CD4-positive, alpha-beta T cell treated with Interleukin-4 for 4 hours (primary cell): ENCODE measurements at places on chromosomes 12 and 14.

- DNase-seq: no peak
Measured at GRCh38 chr14:92735344-92735743, 13.1 kb downstream of the LGMN start.

GRCh38 chr12:109863847-109864712, 16.3 kb downstream of the GLTP start:
- DNase-seq: peak; percentile 32

DNA sequence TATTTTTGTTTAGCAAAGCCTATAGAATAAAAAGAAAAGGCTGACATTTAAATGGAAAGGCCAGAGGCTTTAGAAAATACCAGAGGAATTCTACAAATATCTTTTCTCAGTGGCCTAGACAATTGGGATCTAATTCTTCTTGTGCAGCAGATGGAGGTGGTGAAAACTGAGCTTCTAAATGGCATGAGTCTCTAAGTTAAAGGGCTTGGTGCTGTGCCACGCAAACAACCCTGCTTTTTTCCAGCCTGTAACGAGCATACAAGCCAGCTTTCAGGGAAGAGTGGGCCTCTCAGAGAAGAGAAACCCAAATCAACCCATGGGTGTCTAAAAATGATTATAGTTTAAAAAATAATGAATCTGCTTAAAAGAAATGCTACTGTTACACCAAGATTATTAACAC, 237.9 kb upstream of the NAV3 start:
- DNase-seq: no peak

- no peak for DNase-seq
Measured at GRCh38 chr14:99137001-99137700, 134.8 kb downstream of the BCL11B start.

- DNase-seq: no peak
Measured at GRCh38 chr12:51225771-51226170, 7.9 kb upstream of the POU6F1 start.

DNA sequence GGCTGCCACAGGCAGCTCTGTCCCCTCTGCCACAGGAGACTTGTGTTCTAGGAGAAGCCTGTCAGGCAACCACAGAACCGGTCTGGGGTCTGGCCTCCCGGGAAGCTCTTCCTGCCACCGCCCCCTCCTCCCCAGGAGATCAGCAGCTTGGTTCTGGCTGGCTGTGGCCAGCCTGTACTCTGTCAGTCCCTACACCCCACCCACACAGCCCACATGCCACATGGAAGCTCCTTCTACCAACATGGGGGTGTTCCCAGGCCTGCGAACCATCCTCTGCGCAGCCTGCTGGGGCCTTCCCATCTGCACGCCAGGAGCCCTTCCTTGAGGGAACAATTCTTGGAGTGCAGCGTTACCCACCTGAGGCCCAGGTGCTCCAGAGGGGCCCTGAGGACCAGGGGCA, 16.8 kb downstream of the TMEM106C start:
- no peak for DNase-seq

- no peak for DNase-seq
Measured at GRCh38 chr14:26934151-26934550, 336.3 kb upstream of the NOVA1 start.

- no peak for DNase-seq
Measured at GRCh38 chr12:52086366-52086765, 6.9 kb downstream of the SMIM41 start.

DNA sequence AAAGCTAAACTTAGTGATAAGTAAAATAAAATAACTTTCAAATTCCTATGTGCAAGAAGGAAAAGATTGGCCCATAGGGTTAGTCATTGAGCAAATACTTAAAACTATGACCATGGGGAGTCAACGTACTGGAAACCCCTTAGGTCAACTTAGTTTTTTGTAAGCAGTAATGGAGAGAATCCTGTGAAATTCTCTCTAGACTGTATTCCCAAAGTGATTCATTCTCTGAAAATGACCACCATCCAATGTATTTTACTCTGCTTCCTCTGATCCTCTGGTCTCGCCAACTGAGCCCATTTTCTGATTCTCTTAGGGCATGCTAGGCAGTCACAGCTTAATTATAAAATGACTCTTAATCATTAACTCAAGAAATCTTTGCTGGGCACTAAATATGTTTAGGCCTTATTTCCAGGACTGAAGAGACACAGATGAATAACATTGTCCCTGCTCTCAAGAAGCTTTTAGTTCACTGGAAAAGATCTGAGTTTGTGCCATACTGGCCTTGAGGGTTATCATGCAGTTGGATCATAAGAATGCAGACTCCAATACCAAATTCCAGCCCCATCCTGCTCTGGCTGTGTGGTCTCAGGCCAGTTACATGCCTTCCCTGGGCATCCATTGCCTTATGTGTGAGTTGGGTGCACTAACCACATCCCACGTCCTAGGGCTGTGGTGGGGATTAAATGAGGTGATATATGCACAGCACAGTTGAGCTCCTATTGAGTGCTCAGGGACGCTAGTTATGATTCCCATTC, 732.4 kb downstream of the AACS start:
- DNase-seq: no peak

- DNase-seq: peak; percentile 18
Measured at GRCh38 chr12:43957732-43958372, 122.0 kb downstream of the TMEM117 start.

- peak; percentile 36 for DNase-seq
Measured at GRCh38 chr14:93056166-93056839, 59.4 kb downstream of the ITPK1 start.

- DNase-seq: peak; percentile 85
Measured at GRCh38 chr12:96177013-96177412, 17.2 kb upstream of the ELK3 start.

- no peak for DNase-seq
Measured at GRCh38 chr12:99393763-99394162, 253.8 kb upstream of the GARIN6 start.

GRCh38 chr12:113996026-113996425, 29.9 kb upstream of the RBM19 start:
- no peak for DNase-seq

GRCh38 chr12:92062539-92063493, 82.8 kb downstream of the BTG1 start:
- DNase-seq: no peak

DNA sequence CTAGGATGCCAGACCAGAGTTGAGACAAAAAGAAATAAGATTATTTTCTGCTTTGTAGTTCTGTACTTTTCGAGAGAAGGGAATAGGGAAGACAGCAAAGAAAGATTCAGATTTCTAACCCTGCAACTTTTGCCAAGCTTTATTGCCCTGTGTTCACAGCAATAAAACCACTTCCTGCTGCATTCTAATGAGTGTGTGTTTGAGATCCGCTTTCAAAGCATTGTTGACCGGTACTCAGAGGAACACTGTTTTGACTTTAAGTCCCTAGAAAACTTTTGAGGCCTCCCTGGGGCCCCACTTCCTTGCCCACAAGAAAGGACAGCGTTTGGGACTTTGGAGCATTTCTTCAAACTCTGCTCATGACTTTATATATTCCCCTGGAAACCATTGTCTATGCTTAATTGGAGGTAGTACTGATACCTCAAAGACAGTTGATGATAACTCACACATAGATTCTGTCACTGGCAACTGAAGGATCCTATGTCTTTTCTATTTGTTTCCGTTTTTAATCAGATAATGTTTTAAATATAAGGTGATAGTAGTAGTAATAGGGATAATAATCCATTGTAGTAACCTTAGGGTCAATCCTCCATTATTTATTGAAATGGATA, 1.3 kb downstream of the RNASE6 start:
- peak; percentile 38 for DNase-seq

GRCh38 chr12:78229591-78230101, 399.0 kb downstream of the NAV3 start:
- DNase-seq: no peak

DNA sequence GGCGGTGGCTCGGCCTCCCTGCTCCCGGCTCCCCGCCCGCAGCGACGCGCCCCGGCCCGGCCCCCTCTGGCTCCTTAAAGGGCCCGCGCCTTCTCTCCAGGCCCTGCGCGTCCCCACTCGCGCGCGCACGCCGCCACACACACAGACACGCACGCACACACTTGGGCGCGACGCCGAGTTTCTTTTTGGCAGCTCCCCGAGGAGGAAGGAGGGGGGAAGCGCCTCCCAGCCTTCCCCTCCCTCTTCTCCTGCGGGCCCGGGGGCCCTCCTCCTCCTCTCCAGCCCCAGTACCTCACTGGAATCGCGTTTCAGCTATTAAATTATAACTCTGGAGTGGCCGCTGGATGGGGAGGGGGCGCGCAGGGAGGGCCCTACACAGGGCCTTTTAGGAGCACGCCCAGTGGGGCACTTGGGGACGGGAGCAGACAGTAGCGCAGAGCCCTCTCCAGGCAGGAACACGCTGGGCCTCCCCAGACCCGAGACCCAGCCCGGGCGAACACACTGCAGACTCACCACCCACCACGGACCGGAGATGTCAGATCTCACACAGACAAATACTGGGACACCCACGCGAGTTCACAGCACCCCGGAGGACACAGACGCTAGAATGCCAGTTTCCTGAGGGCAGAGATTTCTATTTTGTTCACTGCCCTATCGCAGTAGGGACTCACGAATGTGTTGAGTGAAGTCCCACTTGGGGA, 411 bp upstream of the NCOR2 start:
- peak; percentile 84 for DNase-seq

DNA sequence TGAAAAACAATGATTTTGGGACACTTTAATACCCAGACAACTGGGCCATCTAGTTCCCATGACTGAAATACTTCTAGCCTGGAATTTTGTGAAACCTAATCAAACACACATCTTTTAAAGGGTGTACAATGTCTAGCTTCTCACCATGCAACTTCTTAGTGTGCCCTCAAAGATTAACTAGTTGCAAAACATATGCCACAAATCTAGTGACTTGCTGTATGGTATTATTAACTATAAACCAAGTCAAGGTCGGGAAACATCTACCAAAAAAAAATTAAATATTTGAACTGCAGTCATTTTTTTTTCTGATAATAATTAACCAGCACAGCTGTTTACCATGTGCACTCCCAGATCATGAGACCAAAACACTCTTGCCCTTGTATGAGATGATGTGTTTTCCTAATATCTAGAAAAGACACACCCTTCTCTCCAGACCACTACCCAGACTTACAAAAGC, 171.8 kb upstream of the FOXN3 start:
- no peak for DNase-seq

DNA sequence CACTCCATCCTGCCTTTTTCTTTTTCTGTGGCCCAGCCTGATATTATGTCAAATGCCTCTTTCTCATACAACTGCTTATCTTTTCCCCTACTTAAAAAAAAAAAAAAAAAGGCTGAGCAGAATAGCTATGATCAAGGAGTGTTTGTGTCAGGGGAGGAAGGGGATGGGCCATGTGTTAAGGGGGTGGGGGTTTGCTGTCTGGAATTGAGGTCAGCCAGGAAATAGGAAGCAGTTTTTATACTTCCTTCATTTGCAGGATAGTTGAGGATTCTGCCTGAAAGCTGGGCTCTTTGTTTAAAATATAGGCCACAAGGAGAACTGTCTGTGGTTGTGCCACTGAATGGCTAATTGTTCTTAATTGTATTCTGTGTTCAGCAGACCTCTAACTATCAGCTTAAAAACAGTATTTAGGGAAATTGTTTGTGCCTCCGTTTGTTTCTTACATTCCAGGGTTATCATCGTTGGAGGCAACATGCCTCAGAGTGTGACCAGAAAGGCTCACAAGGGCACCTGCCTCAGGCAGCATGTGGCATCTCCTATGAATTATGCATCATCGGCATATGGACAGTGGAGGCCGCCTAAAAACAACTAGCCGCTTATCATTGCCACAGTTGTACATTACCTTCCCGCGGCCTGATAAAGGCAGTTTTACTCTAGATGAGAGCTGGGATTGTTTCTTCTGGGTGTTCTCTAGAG, 96.0 kb downstream of the SRGAP1 start:
- no peak for DNase-seq

DNA sequence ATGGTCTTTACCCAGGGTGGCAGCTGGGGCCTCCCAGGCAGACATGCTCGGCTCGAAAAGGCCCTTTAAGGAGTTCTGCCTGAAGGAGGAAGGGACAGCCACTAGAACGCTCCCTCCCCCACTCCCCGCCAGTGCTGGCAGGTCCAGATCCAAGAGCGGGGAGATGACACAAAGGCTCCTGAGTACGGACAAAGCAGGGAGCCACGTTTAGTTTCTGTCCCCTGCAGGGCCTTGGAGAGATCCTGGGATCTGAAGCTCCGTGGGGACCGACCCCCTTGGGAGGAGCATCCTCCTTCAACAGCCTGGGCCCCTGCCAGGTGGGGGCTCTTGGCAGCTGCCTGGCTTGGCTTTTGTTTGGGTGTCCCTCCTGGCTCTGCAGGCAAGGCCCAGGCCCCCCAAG, 89.7 kb downstream of the ESRRB start:
- no peak for DNase-seq

DNA sequence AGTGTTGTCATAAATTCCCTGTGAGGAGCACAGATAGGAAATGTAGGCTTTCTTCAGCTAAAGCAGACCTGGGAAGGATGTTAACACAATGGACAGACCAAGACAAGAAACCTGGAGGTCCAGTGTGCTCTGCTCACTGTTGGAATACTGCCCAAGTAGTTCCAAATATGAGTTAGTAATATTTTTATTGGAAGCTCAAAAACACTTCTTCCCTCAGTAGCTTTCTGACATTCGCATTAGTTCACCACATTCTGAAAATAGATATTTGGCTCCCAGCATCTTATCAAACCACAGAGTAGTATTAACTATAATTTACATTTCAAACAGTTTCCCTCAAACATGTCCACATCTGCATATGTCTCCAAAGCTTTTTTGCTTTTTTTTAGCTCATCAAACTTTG, 74.8 kb upstream of the PYGL start:
- DNase-seq: no peak

GRCh38 chr12:6786416-6787094, 2.8 kb upstream of the CD4 start:
- no peak for DNase-seq

DNA sequence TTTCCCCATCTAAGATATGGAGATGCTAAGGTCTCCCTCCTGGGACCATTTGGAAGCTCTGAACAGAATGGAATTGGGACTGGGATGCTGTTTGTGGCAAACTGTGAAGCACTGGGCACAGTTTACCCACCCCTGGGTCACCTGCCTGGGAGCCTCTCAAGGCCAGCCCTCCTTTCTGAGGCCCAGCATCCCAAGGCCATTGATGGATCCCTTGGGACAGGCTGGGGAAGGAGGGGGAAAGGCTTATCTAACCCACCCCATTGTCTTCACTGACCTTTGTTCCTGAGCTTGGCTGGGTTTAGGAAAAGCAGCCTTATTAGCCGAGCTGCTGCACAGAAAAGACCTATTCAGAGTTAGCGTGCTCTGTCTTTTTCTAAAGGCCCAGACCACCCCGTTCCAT, 5.2 kb downstream of the CCDC85C start:
- DNase-seq: no peak

DNA sequence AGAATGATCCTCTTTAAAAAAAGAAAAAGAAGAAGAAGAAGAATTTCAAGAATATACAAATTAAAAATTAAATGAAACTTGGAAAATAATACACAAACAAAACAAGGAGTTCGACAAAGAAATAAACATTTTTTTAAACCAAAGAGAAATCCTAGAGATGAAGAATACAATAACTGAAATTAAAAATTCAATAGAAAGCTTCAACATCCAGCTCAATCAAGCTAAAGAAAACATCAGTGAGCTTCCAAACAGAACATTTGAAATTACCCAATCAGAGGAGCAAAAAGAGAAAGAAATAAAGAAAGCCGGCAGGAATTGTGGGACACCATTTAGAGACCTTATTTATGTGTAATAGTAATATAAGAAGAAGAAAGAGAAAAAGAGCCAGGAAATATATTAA, 37.2 kb upstream of the RHOJ start:
- DNase-seq: no peak
